Activated CD8-positive, alpha-beta memory T cell treated with anti-CD3 and anti-CD28 coated beads for 1 hour (primary cell): ENCODE measurements at places on chromosomes 3 and 15.

DNA sequence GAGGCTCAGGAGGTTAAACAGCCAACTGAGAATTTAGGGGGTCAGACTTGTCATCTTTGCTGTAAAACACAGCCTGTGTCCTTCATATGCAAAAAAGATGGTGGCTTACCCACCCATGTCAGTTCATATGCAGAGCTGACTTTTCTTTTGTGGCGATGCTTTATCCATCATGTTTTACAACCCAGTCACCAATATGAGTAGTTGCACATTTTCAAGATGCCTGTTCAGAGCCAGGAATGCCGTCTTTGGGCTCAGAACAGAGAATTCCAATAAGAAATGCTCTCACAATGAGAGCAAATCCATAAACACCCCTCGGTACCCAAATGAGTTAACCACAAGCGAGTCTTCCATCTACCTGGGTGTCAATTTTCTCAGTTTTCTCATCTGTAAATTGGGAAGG is 83.6 kb downstream of the TIGIT start:
- DNase-seq, result no peak

DNA sequence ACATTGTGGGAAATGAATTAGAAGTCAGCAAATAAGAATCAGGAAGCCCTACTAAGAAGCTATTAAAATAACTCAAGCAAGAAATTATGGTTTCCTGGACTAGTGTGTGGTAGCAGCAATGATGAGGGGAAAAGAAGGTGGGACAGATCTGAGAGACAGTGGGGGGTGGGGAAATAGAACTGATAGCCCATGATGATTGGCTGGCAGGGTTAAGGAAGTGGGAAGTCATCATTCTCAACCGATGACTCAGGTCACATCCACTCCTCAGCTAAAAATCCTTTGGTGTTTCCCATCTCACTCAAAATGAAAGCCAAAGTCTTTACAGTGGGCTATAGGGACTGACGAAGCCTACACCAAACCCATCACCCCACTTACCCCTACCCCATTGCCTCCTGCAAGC is 153.9 kb upstream of the ARHGEF26 start:
- no peak for DNase-seq

- DNase-seq, result no peak
These were observed 14.9 kb downstream of the KBTBD12 start for GRCh38 chr3:127929818-127930413.

GRCh38 chr3:10170915-10171478 is 6.3 kb downstream of the IRAK2 start:
- DNase-seq, result no peak

DNA sequence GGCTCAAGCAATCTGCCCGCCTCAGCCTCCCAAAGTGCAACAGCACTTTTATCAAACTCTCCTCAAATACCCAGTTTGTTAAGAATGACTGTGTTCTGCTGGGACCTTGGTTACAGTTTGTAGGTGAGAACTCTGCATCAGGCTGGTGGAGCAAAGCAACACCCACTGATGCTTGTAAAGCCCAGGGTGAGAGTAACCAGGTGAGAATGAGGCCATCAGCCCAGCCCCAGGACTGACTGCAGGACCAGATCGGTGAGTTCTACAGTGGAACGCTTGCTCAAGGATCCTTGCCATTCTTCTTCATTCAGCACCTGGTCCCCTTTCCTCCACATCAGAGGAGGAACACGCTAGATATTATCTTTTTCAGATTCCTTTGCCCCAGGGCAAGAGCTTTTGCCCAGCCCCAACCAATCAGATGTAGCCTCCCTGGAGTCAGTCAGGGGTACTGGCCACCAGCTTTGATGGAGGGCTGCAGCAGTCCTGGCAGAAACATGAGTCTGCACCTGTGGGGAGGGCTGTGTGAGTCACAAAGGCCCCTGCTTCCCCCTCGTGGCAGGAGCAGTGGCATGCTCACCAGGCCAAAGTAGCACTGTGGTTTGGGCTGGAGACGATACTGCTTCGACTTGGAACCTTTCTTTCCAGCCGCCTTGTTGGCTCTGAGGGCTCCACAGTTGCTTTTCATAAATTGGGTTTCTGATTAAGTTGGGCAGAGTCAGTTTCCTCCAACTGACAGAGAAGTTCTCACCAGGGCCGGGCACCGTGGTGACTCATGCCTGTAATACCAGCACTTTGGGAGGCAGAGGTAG is 3.5 kb upstream of the SHISA5 start:
- peak; percentile 60 for DNase-seq

DNA sequence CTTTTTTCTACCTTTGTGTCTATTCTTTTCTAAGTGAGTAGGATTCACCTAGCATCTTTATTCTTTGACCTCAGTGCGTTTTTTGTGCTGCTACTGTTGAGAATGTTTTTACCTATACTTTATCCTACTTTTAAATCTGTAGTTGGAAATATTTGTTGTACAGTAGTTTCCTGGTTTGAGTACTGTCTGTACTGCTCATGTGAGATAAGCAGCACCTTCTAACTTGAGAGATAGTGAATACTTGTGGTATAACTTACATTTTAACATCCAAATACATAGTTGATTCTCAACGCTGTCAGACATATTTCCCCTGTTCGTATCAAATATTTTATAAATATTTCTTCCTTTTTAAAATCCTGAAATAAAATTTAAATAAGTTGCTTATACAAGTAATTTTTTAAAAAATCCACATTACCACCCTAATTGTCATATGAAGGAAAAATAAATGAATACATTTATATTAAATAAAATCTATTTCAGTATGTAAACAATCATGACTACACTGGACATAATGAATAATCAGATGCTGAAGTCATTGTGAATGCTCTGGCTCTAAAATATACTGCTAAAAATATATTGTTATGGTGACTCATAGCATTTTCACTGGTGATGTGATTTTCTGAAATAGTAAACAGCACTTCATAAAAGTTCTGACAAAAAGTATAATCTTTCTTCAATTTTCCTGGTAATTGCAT is 17.4 kb downstream of the ATP11B start:
- DNase-seq, result no peak

- no peak for DNase-seq
These were observed 651 bp downstream of the UBA3 start for GRCh38 chr3:69079269-69080159.

GRCh38 chr3:30084971-30085403 is 521.4 kb upstream of the TGFBR2 start:
- DNase-seq, result no peak

DNA sequence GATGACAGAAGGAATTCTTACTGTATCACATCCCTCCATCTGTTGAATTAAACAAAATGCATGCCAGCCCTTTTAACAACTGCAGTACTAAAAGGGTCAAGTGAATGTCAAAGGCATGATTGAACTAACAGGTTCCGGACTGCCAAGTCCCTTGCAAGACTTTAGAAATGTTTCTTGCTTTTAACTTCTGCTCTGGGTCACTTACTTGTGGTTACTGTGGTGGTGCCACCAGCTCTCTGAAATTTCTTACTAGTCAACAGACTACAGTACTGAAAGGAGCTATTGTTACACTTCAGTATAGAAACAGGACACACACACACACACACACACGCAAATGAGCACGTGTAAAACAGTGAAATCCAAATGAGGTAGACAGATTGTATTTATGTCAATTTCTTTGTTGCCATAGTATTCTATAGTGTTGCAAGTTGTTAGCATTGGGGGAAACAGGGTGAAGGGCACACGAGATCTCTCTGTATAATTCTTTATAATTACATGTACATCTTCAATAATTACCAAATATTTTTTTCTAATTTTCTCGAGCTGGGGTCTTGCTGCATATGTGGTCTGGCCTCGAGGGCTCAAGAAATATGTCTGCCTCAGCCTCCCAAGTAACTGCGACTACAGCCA is 79.9 kb upstream of the SLC25A26 start:
- no peak for DNase-seq

GRCh38 chr3:134486577-134487041 is 752 bp downstream of the CEP63 start:
- no peak for DNase-seq

DNA sequence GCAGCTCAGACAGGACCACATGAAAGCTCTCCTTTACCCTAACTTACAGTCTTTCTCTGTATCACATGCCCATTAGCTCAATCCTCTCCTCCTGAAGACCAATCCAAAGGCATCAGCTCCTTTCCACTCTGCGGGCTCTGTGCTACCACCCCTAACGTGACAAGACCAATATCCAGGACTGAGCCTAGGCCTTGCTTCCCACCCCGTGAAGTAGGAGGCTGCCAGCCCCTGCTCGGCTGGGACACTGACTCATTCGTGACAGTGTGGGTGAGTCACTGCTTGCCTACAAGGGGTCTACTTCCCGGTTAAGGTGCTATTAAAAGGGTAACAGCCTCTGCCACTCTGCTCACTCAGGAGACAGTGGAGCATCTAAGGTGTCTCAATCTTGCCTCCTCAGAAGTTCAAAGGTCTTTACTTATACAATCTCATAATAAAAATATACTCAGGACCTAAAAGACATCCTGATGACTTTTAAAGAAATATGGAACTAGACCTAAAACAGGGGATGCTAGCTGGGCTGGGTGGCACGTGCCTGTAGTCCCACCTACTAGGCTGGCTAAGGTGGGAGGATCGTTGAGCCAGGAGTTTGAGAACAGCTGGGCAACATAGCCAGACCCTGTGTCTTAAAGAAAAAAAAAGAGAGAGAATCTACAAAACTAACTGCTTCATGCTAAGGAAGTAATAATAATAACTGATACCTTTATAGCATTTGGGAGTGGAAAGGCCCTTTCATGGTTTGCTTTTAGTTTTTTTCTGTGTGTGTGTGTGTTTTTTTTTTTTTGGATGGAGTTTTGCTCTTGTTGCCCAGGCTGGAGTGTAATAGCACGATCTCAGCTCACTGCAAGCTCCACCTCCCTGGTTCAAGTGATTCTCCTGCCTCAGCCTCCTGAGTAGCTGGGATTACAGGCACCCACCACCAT is 55.0 kb downstream of the TMEM44 start:
- no peak for DNase-seq
